Adipose tissue (tissue), 3 donors: ENCODE measurements at places on chromosomes 3 and 15. TPM values are rescaled to one million over a fixed set of nuclear protein-coding genes. Genes with fewer than 3 reads are reported as not detected.

IL1RAP gene
- 3.0 TPM for polyA plus RNA-seq

PIERCE2 gene
- 7.4 TPM for polyA plus RNA-seq

CAMK2N2 gene
- not detected for polyA plus RNA-seq

GOLGA6B gene
- polyA plus RNA-seq: not detected

BLM gene
- 0.62 TPM for polyA plus RNA-seq

SENP8 gene
- polyA plus RNA-seq: 1.0 TPM

TMEM158 gene
- polyA plus RNA-seq: 2.6 TPM

UTS2B gene
- 0.15 TPM for polyA plus RNA-seq

NANOGP8 gene
- polyA plus RNA-seq: not detected

GRIP2 gene
- 3.7 TPM for polyA plus RNA-seq

GOLGA8B gene
- polyA plus RNA-seq: 29.1 TPM

RCN2 gene
- 12.9 TPM for polyA plus RNA-seq

OR5K1 gene
- polyA plus RNA-seq: not detected

CGNL1 gene
- polyA plus RNA-seq: 2.2 TPM

DCUN1D1 gene
- polyA plus RNA-seq: 4.8 TPM

SUSD5 gene
- 0.13 TPM for polyA plus RNA-seq

PPP1R14D gene
- 1.2 TPM for polyA plus RNA-seq
